A549 treated with GW870086 at 1 μM for 4 hours (cell line): ENCODE measurements at places on chromosomes 16 and 17. TPM values are rescaled to one million over a fixed set of nuclear protein-coding genes. Genes with fewer than 3 reads are reported as not detected.

OMG gene
- not detected in 5 replicates for total RNA-seq

ALDOA gene
- 1,570 to 1,920 TPM (median 1,807 TPM) in 5 replicates for total RNA-seq

MPO gene
- not detected in 5 replicates for total RNA-seq

IGSF6 gene
- total RNA-seq: not detected in 5 replicates

NACA2 gene
- total RNA-seq: not detected in 5 replicates

ZFPM1 gene
- 5.6 to 7.2 TPM (median 6.2 TPM) in 5 replicates for total RNA-seq

ARL17B gene
- total RNA-seq: 4.5 to 8.3 TPM (median 6.5 TPM) in 5 replicates

NETO2 gene
- 77.9 to 88.2 TPM (median 79.4 TPM) in 5 replicates for total RNA-seq

TAC4 gene
- total RNA-seq: not detected in 5 replicates

TBC1D3C gene
- total RNA-seq: 0.07 TPM in 1 of 5 replicates, not detected in the others

GRB2 gene
- total RNA-seq: 87.9 to 114 TPM (median 99.8 TPM) in 5 replicates

KRT24 gene
- not detected in 5 replicates for total RNA-seq

DLX4 gene
- 1.7 to 2.3 TPM (median 2.3 TPM) in 5 replicates for total RNA-seq

MYH8 gene
- not detected in 5 replicates for total RNA-seq

NUBP2 gene
- total RNA-seq: 59.4 to 85.3 TPM (median 79.7 TPM) in 5 replicates

GRIN2C gene
- total RNA-seq: 0.14 to 0.37 TPM (median 0.22 TPM) in 5 replicates

HAP1 gene
- total RNA-seq: 1.1 to 2.3 TPM (median 1.5 TPM) in 5 replicates

TSC2 gene
- 30.8 to 44.5 TPM (median 43.0 TPM) in 5 replicates for total RNA-seq

STH gene
- not detected in 5 replicates for total RNA-seq

SLC16A11 gene
- not detected in 5 replicates for total RNA-seq

HBA1 gene
- total RNA-seq: 0.48 to 2.0 TPM (median 1.4 TPM) in 5 replicates

SEPTIN1 gene
- 1.1 to 2.0 TPM (median 1.6 TPM) in 5 replicates for total RNA-seq

ABCA6 gene
- total RNA-seq: 0.09 TPM in 1 of 5 replicates, not detected in the others

GCGR gene
- 0.15 to 0.67 TPM (median 0.54 TPM) in 5 replicates for total RNA-seq
